LHCN-M2 (cell line): ENCODE measurements at places on chromosomes 5 and 9. TPM values are rescaled to one million over a fixed set of nuclear protein-coding genes. Genes with fewer than 3 reads are reported as not detected.

DNA sequence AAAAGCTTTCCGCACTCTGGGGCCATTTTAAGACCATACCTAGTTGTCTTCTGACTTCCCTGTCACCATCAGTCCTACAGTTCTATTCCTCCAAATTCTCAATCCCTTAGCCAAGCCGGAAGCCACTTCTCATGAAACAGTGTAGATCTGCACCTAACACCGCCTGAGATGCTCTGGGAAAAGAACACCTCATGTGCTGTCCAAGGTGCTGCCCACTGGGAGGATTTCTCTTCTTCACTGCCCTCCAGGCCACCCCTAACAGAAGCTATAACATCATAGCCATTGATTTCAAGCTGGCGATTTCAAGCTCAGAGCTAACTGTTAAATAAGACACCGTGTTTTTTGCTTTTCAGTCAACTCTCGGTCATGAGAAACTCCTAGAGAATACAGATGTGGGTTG is 559.3 kb downstream of the CCDC171 start:
- no peak for DNase-seq

GRCh38 chr5:157384971-157385709 is 74.9 kb upstream of the NIPAL4 start:
- DNase-seq = peak; percentile 96

DNA sequence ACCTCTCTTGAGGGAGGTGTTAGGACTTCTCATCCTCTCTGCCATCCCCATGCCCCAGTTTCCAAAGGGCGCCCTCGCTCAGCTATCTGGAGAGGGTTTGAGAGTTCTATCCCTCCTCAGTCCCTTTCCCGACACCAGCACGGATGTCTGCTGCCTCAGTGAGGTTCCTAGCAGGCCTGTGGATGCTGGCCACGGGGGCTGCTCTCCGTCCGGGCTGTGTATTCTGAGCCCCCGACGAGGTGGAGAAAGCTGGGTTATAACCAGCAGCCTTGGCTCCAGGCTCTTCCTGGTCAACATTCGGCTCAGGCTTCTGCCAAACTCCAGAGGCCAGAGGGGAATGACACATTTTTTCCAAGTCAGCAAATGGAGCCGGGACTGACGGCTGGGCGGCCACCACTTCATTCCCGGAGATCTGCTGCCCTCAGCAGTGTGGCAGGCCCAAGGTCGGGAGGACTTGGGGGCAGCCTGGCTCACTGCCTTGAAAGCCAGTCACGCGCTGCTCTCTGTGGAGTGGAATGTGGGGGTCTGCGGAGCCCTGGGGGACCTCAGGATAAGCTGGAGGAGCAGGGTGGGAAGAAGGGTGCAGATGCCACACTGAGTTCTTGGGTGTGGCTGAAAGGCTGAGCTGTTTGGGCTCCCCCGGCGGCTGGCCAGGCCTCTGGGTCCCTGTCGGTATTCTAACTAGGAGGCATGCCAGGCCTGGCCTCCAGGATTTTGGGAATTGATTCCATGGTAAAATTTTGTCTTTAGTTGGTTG is 27.4 kb downstream of the PTPA start:
- DNase-seq = peak; percentile 39

GRCh38 chr9:26412446-26412845 is 480.2 kb downstream of the CAAP1 start:
- no peak for DNase-seq

GRCh38 chr9:111925784-111926183 is 29.2 kb downstream of the UGCG start:
- DNase-seq = peak; percentile 68

GRCh38 chr5:61280761-61281427 is 51.2 kb upstream of the ZSWIM6 start:
- no peak for DNase-seq

- no peak for DNase-seq
Observed at GRCh38 chr5:87909382-87909781, 359.3 kb downstream of the TMEM161B start.

DNA sequence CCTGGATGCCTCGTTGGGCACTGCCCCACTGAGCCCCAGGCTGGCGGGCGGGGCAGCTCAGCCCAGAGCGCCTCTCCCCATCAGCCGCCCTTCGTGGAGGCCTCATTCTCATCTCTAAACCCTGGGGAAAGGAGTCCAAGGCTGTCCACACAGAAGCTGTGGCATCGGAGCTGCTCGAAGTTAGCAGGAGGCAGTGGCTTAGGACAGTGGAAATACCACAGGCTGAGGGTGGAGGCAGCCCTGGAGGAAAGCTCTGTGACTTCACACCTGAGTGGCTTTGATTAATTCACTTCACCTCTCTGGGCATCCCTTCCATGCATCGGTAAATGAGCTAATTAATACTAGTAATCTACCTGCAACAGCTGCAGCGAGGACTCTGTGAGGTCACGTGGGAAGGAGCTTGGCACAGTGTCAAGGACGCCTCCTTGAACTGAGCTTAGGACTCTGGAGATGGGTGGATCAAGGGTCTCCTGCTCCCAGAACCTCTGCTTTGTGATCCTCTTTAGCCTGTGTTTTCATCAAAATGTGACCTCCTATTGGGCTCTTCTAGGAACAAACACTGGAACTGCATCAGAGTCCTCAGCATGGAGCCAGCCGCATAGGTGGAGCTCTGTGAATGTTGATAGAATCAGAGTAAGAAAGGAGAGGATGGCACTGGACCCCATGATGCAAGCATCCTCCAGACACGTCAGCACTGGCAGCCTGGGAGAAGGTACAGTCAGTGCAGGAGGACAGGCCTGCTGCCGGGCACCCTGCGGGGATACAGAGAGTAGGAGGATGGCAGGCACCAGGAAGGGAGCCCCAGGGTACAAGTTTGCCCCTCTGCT is 842 bp upstream of the ANGPTL2 start:
- DNase-seq = no peak

- no peak for DNase-seq
Observed at GRCh38 chr5:7464182-7464581, 68.2 kb downstream of the ADCY2 start.

- DNase-seq = no peak
Observed at GRCh38 chr5:171707442-171707792, 78.2 kb upstream of the SMIM23 start.

- DNase-seq = peak; percentile 44
Observed at GRCh38 chr9:136093995-136094881, 851 bp downstream of the NACC2 start.

DNA sequence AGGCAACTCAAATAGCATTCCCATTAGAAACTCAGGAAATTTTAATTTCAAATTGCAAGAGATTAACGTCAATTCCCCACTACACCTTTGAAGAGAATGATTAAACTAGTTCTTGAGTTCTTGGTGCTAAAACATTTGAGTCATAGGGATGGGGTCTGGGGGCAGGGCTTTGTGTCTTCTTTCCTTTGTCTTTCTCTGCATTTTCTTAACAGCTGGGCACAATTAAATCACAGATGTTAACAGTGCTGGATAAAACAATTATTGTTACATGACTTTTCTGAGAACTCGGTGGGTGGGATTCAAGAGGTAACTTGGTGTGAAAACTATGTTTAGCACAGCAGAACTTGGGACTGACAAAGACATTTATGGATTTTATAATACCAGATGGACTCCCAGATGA is 351.9 kb upstream of the TNC start:
- no peak for DNase-seq

DNA sequence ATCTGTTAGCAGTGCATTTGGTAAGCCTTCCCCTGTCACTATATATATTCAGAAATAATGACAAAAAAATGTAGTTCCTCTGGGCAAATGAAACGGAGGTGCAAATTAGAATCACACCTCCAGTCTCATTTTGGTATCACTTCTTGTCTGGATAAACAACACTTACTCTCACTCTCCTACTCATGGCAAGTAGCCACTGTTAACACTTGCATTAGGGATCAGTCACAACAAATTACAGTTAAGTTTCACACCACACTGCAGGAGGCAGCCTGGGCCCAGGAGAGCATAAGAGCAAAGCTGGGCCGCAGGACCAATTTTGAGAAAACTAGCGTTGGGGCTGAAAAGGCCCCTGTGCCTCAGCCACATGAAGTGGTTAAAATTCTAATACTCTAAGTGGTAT is 161.0 kb downstream of the ELAVL2 start:
- no peak for DNase-seq

DNA sequence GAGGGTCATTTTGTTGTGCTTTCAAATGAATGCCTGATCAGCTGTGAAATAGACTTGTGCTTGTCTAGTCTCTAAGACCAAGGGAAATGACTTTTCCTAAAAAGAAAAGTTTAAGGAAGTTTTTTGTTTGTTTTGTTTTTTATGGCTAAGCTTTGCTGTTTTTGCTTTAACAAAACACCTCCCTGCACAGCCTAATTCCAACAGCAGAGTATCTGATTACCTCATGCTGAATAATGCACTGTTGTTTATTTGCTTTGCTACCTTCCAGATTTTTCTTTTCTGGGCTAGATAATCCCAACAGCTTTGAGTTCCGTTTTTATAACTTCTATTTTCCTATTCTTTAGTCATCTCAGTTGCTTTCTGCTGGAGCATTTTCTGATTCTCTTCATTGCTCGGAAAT is 95.8 kb downstream of the AOPEP start:
- DNase-seq = peak; percentile 69

DNA sequence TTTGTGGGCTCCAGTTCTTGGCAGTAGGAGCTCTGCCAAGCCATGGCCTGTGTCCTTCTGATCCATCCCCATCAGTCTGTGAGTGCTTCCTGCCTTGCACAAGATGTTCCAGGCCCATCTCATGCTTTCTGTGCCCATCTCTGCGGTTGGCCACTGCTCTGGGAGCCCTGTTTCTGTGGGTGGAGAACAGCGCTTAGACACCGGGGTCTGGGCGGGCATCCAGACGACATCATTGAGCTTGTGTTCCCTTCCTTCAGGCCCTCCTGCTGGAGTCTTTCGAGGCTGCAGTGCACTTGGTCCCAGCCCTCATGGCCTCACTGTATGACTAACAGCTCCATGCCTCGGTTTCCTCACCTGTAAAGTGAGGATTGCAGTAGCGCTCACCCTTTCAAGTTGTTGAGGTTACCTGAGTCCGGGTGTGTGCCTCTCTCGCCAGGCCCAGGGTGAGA is 14.9 kb upstream of the CARD19 start:
- DNase-seq = peak; percentile 21

- no peak for DNase-seq
Observed at GRCh38 chr5:1493941-1494340, 29.8 kb downstream of the LPCAT1 start.

DNA sequence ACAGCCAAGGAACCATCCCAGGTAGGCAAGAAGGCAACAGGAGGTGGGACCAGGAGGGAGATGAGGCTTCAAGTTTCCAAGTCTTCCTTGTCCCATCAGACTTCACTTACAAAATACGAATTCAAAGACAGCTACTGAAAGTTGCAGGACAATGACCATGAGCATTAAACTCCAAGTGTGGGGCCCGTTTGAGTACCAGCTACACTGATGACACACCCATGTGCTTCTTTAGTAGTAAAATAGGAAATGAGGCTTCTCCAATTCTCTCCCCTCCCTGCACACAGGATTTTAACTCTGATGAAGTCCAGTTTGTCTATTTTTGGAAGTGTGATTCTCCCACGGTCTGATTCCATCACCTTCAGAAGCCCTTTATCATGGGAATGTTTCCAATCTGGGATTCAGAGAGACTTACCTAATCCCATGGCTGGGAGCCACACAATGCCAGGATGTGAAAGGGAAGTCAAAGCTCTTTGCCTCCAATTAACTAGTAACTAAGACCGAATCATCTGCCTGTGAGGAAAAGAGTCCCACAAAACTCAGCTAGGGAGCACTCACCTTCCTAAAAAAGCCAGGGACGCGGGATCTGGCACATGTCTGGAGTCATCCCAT is 222.8 kb upstream of the MSX2 start:
- DNase-seq = no peak

DNA sequence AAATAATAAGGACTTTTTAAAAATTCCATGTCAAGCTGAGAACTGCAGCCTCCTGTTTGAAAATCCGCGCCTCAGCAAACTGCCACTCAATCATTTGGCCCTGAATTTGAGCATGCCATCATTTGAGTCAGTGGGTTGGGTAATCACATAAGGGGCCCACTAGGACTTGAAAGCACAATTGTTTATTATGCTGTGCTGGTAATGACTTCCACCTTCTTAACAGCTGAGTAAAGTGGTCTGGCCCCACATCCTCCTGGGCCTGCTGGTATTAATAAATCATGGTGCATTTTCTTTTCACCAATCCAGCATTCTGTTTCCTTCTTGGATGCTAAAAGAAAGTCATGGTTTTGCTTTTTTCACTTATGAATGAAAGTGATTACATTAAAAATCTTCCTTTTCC is 103.0 kb upstream of the CTSL start:
- DNase-seq = peak; percentile 50

GRCh38 chr9:95061916-95062595 is 255.5 kb downstream of the FANCC start:
- no peak for DNase-seq

GRCh38 chr5:169302491-169303118 is 1.7 kb upstream of the SLIT3 start:
- DNase-seq = peak; percentile 52

DNA sequence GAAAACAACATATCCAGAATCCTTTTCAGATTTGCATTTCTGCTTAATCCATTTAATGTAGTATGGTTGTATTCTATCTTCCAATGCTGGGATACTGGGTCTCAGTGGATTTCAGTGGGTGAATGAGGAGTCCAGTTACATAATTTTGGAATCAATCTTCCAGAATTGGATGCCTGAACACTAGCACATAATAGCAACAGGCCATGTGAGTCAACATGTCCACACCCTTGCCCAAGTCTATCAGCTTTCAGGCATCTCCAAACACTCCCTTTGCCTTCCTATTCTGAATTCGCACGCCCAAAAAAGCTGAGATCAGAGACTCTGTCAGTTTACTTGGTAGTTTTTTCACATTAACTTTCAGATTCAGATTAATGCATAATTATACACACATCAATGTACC is 202.6 kb downstream of the TSSK1B start:
- DNase-seq = peak; percentile 62

- DNase-seq = peak; percentile 87
Observed at GRCh38 chr5:82347201-82347865, 69.2 kb upstream of the RPS23 start.

CAMK4 gene
- 0.06 and 0.52 TPM in 2 replicates for total RNA-seq

FNIP1 gene
- 46.8 and 55.4 TPM in 2 replicates for total RNA-seq

VCAN gene
- 154 and 160 TPM in 2 replicates for total RNA-seq

NPDC1 gene
- total RNA-seq = 5.3 and 5.5 TPM in 2 replicates

IL17B gene
- total RNA-seq = not detected in 2 replicates

SLC6A19 gene
- total RNA-seq = not detected in 2 replicates
